Activated T-helper 1 cell treated with Interleukin-2 at 50 U/mL for 16 hours (primary cell): ENCODE measurements at places on chromosomes 5 and 9.

GRCh38 chr9:135343136-135343535 is 136.4 kb upstream of the PPP1R26 start:
- DNase-seq: no peak

GRCh38 chr5:33507426-33507825 is 66.7 kb downstream of the TARS1 start:
- no peak for DNase-seq

GRCh38 chr5:179623906-179624741 is 653 bp upstream of the HNRNPH1 start:
- peak; percentile 19 for DNase-seq

DNA sequence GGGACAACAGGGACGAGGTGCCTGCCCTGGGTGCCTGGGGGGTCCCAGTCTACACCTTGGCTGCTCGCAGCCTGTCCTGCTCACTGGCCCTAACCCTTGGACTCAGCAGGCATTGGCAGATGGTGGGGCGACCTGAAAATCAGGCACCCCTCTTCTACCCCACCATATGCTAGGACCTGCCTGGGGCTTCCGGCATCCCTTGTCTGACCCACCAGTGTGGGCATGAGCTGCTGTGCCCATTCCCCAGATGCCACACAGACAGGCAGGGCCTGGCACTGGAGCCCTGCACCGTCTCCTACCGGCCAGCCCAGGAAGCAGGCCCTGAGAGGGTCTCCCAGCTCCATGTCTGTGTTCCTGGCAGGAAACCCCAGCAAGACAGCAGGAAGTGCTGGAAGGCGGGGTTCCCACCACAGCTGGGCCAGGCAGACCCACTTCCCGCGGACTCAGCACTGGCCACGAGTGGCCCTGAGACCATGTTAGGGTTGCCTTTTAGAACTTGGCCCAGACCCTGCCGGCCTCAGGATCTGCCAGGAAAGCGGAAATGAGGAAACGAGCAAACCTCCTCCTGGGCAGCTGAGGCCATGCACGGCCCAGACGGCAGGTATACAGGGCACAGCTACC is 3.1 kb downstream of the NINJ1 start:
- DNase-seq: no peak

GRCh38 chr9:131577005-131578000 is 32.0 kb downstream of the PRRT1B start:
- no peak for DNase-seq

DNA sequence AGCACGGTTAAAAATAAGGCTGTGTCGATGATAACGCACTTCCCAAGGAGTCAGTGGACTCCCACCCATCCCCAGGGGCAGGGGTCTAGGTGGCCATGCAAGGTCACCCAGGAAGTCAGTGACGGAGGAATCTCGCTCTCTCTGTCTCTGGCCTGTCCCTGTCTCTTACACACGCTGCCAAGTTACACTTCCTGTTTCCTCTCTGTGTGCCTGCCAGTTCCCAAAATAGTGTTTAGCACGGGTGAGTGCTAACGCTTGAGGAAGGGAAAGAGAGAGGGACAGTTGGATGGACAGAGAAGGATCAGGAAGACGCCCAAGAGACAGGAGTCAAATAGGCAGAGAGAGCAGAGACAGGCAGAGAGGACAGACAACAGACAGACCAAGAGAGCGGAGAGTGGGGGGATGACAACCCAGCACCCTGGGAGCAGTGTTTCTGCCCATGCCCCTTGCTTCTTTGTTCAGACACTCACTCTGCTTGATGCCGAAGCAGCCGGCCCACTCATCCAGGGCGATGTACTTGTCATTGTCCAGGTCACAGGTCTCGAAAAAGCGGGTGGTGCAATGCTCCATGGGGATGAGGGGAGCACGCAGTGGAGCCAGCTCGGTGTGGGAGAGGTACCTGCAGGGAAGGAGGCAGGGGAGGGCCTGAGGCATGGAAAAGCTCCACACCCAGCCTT is 23.0 kb downstream of the SPARC start:
- DNase-seq: no peak

DNA sequence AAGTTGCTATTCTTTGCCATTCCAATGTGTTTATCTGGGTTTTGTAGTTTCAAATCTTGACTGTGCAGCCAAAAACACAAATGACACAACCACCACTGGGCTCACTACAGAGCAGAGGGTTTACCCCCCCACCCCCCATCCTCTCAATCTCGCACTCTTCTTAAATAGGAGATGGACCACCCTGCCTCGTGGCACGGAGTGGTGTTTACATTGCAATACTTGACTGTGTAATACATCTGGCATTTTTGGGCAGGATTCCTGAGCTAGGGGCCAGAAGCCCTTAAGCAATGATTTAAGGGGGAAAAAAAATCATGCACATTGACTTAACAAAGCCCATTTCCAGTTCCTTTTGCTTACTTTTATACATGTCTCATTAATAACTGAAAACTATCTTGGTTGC is 19.0 kb downstream of the PTCH1 start:
- DNase-seq: no peak

DNA sequence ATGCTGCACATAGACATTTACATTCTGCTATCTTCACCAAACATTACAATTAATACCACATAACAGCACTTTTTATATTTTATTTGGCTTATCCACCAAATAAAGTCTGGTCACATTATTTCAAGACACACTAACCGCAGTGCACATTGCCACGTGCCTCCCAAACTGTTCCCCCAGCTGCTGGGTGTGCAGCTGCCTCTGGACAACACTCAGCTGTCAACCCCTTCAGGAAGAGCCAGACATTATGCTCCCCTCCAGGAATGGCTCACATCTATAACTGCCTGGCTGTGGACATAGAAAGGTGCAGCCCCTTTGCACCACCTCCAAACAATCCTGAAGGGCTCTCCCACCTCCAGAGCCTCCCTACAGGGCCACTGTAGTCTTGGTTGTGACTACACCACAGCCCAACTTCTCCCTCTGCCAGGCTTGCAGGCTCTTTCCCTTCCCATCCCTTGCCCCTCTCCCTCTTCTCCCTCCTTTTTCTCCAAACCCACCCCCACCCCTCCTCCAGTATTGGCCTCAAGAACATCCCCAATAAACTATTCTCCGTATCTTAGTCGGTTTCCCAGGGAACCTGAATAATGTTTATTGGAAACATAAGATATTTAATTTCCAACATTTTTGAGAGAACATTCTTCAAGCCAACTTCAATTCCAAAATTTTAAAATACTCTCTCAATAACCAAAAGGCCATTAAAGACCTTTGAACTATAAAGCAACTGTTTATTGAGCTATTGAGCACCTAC is 372.3 kb downstream of the CTNND2 start:
- DNase-seq: no peak

DNA sequence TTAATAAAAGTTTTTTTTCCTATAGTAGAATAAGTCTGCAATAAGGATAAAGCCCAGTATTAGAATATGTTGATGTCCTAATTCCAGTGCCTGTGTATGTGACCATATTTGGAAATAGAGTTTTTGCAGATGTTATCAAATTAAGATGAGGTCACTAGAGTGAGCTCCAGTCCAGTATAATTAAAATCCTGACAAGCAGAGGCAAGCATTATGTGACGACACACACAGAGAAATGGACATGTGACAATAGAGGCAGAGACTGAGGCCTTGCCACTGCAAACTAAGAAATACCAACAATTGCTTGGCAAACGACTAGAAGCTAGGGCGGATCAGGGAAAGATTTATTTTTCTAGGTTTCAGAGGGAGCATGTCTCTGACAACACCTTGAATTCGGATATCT is 216.4 kb upstream of the CYLC2 start:
- no peak for DNase-seq
